Sigmoid colon (tissue), 7 donors: ENCODE measurements at places on chromosomes 1 and 21. TPM values are rescaled to one million over a fixed set of nuclear protein-coding genes. Genes with fewer than 3 reads are reported as not detected.

Gene FABP3
- total RNA-seq: 16.0 TPM

Gene LRRC38
- total RNA-seq: not detected

Gene PALMD
- total RNA-seq: 12.5 TPM

Gene LUZP1
- 19.4 TPM for total RNA-seq

Gene CELA3A
- not detected for total RNA-seq
